Spinal cord (tissue), 10 donors: ENCODE measurements at places on chromosomes 11 and 22. TPM values are rescaled to one million over a fixed set of nuclear protein-coding genes. Genes with fewer than 3 reads are reported as not detected.

Gene SPI1
- 7.9 TPM for total RNA-seq

Gene TSPAN18
- total RNA-seq: 49.1 TPM

Gene IL17REL
- 0.40 TPM for total RNA-seq

Gene C11orf24
- total RNA-seq: 12.7 TPM

Gene CCDC188
- 0.69 TPM for total RNA-seq

Gene RAB3IL1
- 12.8 TPM for total RNA-seq

Gene AIFM3
- total RNA-seq: 29.4 TPM

Gene GLYATL1
- 1.4 TPM for total RNA-seq

Gene MMP12
- total RNA-seq: not detected

Gene HPS4
- 26.7 TPM for total RNA-seq

Gene SMTNL1
- not detected for total RNA-seq

Gene LRRC56
- total RNA-seq: 2.9 TPM

Gene RGL4
- 3.7 TPM for total RNA-seq

Gene PANX2
- 3.3 TPM for total RNA-seq

Gene OR5A1
- total RNA-seq: not detected

Gene CFL1
- total RNA-seq: 472 TPM

Gene OR52A5
- 0.06 TPM for total RNA-seq
